ENCODE measurements at places on chromosomes 4 and X. TPM values are rescaled to one million over a fixed set of nuclear protein-coding genes. Genes with fewer than 3 reads are reported as not detected.

- DNase-seq = no peak
- no peaks in the 10 kb centered on the region for H3K4me1 ChIP-seq
- H3K4me3 ChIP-seq = no peak overlapping the region
- no peaks in the 10 kb centered on the region for H3K27me3 ChIP-seq
Measured at GRCh38 chr4:6242271-6243029, 27.2 kb upstream of the WFS1 start.

DNA sequence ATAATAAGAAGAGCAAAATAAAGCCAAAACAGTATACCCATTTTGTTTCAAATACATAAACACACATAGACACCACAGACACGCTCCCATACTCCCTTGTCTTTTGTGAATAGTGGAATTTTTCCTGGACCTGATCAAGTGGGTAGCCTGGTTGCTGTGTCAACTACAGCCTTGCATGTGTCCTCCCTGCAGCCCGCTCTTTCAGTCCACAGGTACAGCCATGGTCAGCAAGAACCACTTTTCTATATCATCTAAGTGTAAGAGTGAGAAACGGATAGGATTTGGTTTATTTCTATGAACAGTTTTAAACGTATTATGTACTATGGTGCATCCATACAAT lies 9.8 kb downstream of the PWWP3B start:
- H3K36me3 ChIP-seq = no peaks in the 10 kb centered on the region
- no peak overlapping the region for H3K4me3 ChIP-seq
- H3K4me1 ChIP-seq = no peaks in the 10 kb centered on the region
- DNase-seq = no peak
- H3K27ac ChIP-seq = no peak overlapping the region

GRCh38 chr4:98586291-98586961 lies 72.0 kb downstream of the TSPAN5 start:
- H3K4me3 ChIP-seq = no peak overlapping the region
- H3K27ac ChIP-seq = no peak overlapping the region

Gene NAT8L
- 0.37 TPM for total RNA-seq

- peaks cover 5% of the 10 kb centered on the region for H3K36me3 ChIP-seq
- no peaks in the 10 kb centered on the region for H3K4me1 ChIP-seq
- H3K4me3 ChIP-seq = peak overlapping the region; percentile 60
- H3K27me3 ChIP-seq = no peaks in the 10 kb centered on the region
Measured at GRCh38 chrX:154457491-154458115, 478 bp upstream of the PLXNA3 start.

DNA sequence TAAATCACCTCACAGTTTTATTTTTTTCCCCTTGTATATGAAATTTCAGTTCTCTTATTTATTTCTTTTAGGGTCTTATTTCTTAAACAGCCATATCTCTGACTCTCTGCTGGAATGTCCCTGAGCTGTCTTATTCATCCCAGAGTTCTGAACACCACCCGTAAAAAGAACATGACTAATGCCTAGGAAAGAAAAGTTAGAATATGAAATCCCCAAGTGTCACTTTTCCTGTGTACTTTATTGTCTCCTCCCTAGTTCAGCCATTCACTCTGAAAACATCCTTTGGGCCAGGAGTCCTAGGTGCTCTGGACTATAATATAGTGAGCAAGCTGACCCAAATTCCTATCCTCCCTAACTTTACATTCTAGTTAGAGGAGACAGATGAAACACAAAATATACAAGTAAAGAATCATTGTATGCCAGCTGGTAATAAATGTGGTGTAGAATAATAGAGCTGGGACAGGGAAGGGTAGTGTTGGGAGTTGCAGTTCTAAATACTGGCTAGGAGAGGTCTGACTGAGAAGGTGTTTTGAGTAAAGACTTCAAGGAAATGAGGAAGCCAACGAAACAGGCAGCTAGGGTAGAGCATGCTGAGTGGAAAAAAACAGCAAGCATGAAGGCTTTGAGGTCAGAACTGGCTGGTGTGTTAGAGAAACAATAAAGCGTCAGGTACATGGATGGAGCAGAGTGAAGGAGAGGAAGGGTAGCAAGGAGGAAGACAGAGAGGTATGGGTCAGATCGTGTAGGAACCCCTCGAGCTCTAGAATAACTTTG lies 40.6 kb upstream of the FTHL17 start:
- no peak overlapping the region for H3K4me3 ChIP-seq
- no peaks in the 10 kb centered on the region for H3K4me1 ChIP-seq
- no peaks in the 10 kb centered on the region for H3K27me3 ChIP-seq
- H3K27ac ChIP-seq = no peak overlapping the region

DNA sequence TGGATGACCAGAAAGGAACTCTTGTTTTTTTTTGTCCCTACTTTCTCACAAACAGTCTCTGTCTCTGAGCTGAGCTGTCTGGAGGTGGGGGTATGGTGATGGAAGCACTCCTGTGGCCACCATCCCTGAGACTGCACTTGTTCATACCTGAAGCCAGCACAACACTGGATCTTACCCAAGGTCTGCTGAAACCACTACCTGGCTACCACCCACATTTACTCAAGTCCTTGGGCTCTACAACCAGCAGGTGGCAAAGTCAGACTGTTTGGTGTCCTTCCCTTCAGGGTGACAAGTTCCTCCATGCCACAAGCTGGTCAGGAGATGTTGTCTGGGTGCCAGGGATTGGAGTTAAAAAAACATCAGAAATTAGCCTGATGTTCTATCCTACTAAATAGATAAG lies 89.7 kb downstream of the NEXMIF start:
- H3K4me3 ChIP-seq = no peak overlapping the region

Gene PPM1K
- total RNA-seq = 18.4 TPM

GRCh38 chr4:176708771-176709311 lies 83.9 kb downstream of the VEGFC start:
- DNase-seq = no peak
- H3K27me3 ChIP-seq = no peaks in the 10 kb centered on the region
- no peaks in the 10 kb centered on the region for H3K36me3 ChIP-seq
- H3K4me3 ChIP-seq = no peak overlapping the region
- H3K4me1 ChIP-seq = no peaks in the 10 kb centered on the region

DNA sequence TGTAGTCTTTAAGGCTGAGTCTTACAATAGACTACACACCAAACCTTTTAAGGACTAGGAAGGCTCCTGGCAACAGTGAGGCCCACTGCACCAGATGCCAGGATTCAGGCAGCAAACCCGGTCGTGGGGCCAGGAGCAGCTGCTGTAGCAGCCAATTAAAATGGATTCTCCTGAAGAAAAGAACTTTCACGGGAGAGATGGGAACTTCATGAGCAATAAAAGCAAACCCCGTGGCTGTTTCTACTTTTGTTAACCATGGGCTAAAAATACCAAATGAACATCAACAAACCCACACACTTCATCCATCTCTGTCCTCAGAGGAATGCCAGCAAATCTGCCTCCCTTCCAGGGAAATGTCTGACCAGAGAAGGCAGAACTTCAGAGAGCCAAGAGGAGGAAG lies 101.4 kb downstream of the BTC start:
- no peaks in the 10 kb centered on the region for H3K36me3 ChIP-seq
- no peak for DNase-seq
- H3K4me1 ChIP-seq = no peaks in the 10 kb centered on the region
- no peaks in the 10 kb centered on the region for H3K27me3 ChIP-seq

- no peak overlapping the region for H3K27ac ChIP-seq
- no peaks in the 10 kb centered on the region for H3K4me1 ChIP-seq
- H3K36me3 ChIP-seq = no peaks in the 10 kb centered on the region
- H3K27me3 ChIP-seq = no peaks in the 10 kb centered on the region
- DNase-seq = no peak
Measured at GRCh38 chr4:147927377-147928137, 195.7 kb downstream of the ARHGAP10 start.
